Activated CD8-positive, alpha-beta T cell treated with anti-CD3 and anti-CD28 coated beads for 36 hours (primary cell): ENCODE measurements at places on chromosomes 2 and 18. TPM values are rescaled to one million over a fixed set of nuclear protein-coding genes. Genes with fewer than 3 reads are reported as not detected.

GRCh38 chr18:1760901-1761300 is 810.4 kb downstream of the METTL4 start:
- no peak for DNase-seq

- no peak for DNase-seq
Observed at GRCh38 chr2:37080266-37080665, 3.9 kb downstream of the HEATR5B start.

DNA sequence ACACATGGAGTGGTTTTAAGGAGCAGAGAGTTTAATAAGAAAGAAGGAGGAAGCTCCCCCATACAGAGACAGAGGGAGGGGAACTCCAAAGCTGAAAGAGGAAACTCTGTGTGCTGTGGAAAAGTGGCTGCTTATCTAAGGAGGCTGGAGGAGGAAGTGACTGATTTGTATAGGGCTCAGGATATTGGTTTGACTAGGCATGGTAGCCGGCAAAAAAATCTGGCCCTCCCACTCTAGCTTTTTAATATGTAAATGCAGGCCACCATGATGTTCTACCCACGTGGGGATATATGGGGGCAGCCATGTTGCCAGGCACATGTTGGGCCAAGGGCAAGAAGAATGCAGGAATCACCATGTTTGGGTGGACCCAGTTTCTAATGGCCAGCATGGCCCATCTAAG is 64.3 kb downstream of the HNMT start:
- peak; percentile 2 for DNase-seq

GRCh38 chr2:160278879-160279177 is 78.8 kb upstream of the ITGB6 start:
- DNase-seq = no peak

GRCh38 chr2:24203787-24204150 is 28.9 kb downstream of the FAM228A start:
- no peak for DNase-seq

GRCh38 chr2:225008179-225008856 is 34.0 kb downstream of the DOCK10 start:
- no peak for DNase-seq

- DNase-seq = no peak
Observed at GRCh38 chr2:64765160-64765805, 111.6 kb upstream of the SERTAD2 start.

GRCh38 chr2:134240061-134240460 is 13.8 kb upstream of the MGAT5 start:
- no peak for DNase-seq

DNA sequence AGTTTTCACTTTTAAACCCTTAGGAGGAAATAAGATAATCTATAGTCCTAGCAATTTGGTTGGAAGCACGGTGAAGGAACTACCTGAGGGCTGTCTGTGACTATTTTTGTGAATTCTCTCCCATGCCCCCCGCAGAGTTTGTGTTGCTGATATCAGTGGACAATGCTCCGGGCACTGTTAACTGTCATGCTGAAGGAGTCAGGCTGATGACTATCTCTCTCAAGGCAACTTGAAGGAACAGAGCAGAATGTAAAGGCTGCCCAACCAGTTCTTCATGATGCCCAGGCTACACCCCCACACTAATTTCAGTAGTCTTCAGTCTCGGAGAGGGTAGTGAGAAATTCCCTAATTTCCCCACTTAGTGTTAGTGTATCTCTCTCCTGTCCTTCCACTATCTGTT is 21.6 kb upstream of the RAB6C start:
- no peak for DNase-seq

DNA sequence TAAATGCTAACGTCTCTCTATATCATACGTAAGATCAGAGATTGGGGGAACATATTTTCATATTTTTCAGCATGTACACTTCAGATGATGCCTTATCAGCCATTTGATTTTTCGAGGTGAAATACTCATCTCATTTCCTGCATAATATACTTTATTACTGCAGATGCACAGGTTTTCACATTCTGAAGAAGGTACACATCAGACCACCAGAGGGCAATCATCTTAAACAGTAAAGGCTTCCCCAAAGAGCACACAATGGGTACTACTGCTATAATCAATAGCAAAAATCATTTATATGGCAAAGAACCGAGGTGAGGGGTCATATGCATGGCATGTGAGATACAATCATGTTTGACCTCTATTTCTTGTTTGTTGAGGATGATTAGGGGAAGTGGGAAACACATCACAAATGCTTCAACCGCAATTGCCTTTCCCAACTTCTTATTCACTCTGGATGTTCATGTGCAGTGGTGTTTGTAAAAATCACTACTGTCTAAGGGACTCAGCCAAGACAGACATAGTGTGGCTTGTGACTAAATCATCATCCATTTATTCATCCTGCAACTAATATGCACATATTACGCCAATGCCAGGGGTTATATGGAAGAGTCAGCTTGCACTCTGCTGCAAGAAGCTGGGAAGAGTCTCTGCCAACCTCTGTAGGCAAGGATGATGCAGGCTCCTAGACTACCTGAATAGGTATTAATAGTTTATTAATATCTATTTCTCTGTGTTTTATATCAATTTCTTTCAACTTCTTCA is 118.7 kb downstream of the EPB41L3 start:
- no peak for DNase-seq

DNA sequence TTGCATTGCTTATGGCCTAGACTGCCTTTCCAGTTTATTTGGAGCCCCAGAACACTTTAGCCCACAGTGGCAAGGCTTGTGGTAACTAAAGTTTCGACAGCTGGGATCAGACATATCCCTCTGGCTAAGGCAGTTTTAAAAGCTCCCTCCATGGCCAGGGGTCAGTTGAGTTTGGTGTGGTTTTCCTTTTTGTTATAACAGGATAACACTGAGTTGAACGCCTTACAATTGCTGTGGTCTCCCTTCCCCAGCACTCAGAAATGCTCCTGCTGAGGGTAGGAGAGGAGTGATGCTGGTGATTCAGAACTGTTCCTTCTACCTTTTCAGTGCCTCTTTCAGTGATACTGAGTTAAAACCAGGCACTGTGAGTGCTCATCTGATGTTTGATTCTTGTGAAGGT is 182.6 kb downstream of the GULP1 start:
- DNase-seq = no peak

DNA sequence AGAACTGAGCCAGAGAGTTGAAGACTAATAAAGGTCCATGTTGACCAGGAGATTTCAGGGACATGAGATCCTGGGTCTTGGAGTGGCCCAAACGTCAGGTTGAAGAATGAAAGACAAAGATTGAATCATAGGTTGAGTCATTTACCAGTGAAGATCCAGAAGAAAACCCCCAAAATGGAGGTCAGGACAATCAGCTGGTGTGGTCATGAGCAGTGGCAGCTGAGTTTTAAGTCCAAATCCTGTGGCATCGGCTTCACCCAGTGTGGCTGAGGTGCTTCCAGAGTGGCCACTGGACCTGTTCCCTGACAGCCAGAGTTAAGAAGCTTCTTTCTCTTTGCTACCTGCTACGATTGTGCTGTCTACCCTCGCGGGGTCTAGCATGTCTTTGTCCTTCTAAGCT is 234.0 kb downstream of the BCL2 start:
- DNase-seq = no peak

DNA sequence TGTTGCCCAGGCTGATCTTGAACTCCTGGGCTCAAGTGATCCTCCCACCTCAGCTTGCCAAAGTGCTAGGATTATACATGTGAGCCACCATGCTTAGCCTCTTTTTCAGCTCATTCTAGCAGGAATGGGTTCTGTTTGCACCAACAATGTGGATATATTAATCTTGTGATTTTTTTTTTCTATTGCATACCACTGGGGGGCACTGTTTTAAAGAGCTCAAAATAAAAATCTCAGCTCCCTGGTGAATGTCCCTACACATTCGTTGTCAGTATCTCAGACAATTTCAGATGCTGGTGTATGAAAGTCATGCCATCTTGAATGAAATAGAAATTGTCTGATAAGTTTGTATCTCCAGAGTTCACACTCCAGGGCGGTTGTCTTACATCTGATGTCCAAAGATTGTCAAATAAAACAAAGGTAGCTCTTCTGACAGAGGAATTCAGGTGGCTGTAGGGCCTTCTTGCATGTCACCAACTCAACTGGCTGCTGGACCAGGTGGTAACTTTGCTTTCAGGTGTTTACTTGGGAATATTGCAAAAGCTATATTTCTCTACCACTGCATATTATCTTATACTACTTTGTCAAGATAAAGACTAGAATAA is 3.1 kb upstream of the MATN3 start:
- DNase-seq = no peak

GRCh38 chr2:168699844-168700417 is 102.5 kb upstream of the NOSTRIN start:
- no peak for DNase-seq

GRCh38 chr2:238009563-238009962 is 42.7 kb downstream of the UBE2F start:
- no peak for DNase-seq

DNA sequence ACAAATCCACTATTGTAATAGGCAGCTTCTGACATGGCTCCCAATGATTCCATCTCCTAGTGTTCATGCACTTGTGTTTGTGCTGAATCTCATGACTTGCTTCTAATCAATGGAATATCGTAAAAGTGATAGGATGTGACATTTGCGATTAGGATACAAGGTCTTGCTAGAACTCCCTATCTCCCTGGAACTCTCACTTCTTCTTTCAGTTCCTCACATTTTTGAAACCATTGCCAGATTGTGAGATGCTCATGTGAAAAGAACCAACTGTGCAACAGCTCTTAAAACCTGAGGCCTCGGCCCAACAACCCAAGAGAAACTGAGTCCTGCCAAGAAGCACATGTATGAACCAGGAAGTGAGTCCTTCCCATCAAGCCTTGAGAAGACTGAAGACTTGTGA is 226.9 kb upstream of the DTNA start:
- no peak for DNase-seq

DNA sequence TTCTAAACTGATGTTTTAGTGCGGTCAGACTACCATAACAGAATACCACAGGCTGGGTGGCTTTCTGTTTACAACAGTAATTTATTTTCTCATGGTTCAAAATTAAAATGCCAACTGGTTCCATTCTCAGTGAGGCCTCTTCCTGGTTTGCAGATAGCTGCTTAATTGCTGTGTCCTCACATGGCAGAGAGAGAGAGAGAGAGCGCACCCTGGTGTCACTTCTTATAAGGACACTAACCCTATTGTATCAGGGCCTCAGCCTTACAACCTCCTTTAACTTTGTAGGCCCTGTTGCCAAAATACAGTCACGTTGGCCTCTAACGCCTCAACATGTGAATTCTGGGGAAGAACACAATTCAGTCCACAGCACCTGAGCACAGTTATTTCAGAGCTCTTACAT is 37.5 kb upstream of the ZNF385B start:
- DNase-seq = peak; percentile 49

DNA sequence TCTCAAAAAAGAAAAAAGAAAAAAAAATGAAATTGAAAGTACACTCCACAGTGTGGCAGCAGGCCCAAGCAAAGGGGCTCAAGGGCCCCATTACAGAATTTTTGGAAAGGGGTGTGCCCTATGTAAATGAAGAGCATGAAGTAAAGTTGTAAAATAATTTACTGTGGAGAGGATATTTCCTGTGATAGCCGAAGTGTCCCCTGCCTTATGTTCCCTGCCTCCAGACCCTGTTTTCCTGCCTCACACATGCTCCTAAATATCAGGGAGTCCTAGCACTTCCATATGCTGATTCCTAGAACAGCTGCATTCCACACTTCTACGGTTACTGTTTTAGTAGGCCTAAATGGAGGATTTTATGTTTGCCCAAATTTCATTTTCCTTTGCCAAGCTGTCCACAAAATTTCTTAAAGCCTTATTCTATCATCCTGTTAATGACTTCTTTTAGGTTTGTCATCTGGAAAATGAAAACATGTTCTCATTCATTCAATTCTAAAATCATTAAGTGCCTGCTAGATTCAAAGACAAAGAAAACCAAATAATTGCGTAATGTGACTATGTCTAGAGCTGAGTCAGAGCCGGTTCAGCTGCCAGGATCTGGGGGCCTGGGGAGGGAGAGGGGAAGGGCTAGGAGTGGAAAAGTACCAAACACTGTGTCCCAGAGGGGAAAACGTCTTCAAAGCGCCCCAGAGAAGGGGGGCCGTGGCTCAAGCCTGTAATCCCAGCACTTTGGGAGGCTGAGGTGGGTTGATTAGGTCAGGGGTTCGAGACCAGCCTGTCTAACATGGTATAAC is 25.9 kb upstream of the IMPA2 start:
- no peak for DNase-seq

- no peak for DNase-seq
Observed at GRCh38 chr2:62736899-62737559, 31.5 kb downstream of the EHBP1 start.

DNA sequence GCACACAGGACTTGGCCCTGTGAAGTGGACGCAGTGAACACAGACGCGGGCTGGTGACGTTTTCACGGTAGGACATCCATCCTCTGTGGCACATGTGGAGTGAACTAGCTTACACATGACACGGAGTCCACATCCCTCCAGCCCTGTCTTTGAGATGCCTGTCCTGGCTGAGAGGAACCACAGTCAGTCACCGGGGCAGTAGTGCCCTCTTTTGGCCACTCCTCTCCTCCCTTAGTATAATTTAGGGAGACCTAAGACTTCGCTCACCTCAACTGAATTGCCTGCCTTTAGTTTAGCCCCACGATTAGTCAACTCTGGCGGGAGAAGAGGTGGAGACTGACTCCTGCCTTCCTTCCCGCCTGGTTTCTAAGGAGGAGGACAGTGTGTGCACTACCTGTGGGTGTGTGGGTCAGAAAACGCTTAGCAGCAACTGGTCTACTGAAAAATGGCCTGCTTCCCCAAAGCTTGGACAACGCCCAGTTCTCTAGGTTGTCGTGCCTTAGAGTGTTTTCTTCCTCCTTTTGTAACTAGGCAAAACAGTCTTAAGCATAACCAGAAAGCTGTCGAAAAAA is 70.6 kb downstream of the MBP start:
- peak; percentile 28 for DNase-seq

GRCh38 chr2:146415291-146415690 is 1429.5 kb upstream of the ACVR2A start:
- DNase-seq = no peak

DNA sequence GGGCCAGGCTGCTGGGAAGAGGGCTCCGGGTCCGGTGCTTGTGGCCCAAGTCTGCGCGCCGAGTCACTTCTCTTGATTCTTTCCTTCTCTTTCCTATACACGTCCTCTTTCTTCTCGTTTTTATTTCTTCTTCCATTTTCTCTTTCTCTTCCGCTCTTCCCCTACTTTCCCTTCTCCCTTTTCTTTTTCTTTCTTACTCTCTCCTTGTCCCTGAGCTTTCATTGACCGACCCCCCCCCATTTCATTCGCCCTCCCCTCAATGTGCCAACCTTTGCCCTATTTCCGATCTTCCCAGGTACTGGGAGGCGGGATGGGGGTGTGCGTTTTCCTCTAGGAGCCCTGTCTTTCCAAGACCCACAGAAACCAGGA is 1.8 kb downstream of the ONECUT2 start:
- DNase-seq = peak; percentile 6

- peak; percentile 96 for DNase-seq
Observed at GRCh38 chr2:86807468-86808275, 17.0 kb upstream of the CD8A start.

Gene HOXD9
- total RNA-seq = not detected

Gene UXS1
- 47.8 TPM for total RNA-seq

Gene NLRC4
- not detected for total RNA-seq

Gene ANKRD30BL
- not detected for total RNA-seq

Gene RAX
- not detected for total RNA-seq

Gene DSC2
- not detected for total RNA-seq

Gene SERPINB3
- total RNA-seq = not detected

Gene ALPG
- not detected for total RNA-seq

Gene ANKZF1
- 216 TPM for total RNA-seq

Gene CAVIN2
- total RNA-seq = not detected

Gene NCK2
- total RNA-seq = 69.7 TPM

Gene DYSF
- total RNA-seq = 3.5 TPM
